CD4-positive, alpha-beta T cell treated with Interleukin-4 for 1 hour (primary cell): ENCODE measurements at places on chromosomes 6 and 20.

DNA sequence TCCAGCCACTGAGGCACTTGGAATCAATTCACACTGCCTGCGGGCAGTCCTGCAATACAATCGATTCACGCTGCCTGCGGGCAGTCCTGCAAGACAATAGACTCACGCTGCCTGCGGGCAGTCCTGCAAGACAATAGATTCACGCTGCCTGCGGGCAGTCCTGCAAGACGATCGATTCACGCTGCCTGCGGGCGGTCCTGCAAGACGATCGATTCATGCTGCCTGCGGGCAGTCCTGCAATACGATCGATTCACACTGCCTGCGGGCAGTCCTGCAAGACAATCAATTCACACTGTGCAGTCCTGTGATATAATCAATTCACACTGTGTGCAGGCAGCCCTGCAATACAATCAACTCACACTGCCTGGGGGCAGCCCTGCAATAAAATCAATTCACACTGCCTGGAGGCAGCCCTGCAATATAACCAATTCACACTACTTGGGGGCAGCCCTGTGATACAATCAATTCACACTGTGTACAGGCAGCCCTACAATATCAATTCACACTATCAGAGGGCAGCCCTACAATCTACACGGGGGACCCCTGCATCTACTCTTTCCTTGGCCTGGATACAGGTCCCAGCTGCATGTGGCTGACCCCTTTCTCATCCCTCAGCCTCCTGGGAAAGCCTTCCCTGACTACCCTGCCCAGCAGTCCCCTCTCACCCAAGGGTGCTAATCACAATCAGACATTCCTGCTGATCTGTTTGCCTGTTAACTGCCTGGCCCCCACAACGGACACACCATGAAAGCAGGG, 10.4 kb downstream of the TAF4 start:
- no peak for DNase-seq

GRCh38 chr6:112172540-112172939, 81.8 kb downstream of the LAMA4 start:
- no peak for DNase-seq

GRCh38 chr6:157358287-157358686, 22.7 kb upstream of the ZDHHC14 start:
- DNase-seq, result no peak

- no peak for DNase-seq
Observed at GRCh38 chr20:38055294-38055693, 21.7 kb downstream of the RPRD1B start.

DNA sequence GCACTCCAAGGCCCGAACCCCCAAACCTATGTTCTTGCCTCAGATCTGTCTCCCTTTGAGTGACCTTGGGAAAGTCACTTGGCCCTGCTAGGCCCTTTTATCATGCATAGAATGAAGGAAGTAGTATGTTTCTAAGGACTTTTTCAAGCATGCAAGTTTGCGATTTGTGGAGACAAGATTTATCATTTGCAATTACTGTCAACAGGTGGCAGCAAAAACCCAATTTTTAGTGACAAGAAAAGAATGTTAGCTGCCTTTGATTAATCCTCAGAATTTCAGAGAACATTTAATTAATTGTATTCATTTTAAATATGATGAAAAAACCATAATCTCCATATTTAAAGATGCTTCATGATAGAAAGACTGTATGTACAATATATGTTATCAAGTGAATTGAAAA, 28.3 kb upstream of the PREP start:
- peak; percentile 62 for DNase-seq
